ENCODE measurements at places on chromosomes 6 and 20.

- no peak for DNase-seq
Measured at GRCh38 chr20:16273812-16274555, 299.3 kb downstream of the KIF16B start.

- no peak for DNase-seq
Measured at GRCh38 chr6:47424436-47424836, 53.2 kb upstream of the CD2AP start.

- no peak for DNase-seq
Measured at GRCh38 chr6:143556529-143556928, 45.0 kb upstream of the FUCA2 start.

DNA sequence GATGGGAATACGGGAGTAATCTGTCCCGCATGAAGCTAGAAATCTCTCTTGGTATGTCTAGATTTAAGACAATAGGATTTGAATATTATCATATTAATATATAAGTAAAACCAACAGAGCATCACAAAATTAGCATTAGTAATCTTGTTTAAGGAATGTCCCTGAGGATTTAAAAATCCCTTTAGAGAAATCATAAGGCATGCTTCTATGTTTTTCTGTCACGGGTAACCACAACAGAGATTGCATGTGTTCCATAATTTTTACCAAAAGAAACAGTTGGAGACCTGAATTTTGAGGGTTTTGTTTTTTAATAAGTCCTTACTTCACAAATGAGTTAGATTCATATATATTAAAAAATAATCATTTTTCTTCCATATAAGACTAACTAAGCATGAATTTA is 146.8 kb downstream of the GJA1 start:
- DNase-seq = no peak

GRCh38 chr20:61349447-61350165 is 97.5 kb downstream of the CDH4 start:
- no peak for DNase-seq

GRCh38 chr6:5946701-5947100 is 60.0 kb downstream of the NRN1 start:
- DNase-seq = no peak

- no peak for DNase-seq
Measured at GRCh38 chr6:151763303-151763702, 44.2 kb upstream of the ESR1 start.

GRCh38 chr6:56796196-56796532 is 153.5 kb upstream of the DST start:
- DNase-seq = no peak

DNA sequence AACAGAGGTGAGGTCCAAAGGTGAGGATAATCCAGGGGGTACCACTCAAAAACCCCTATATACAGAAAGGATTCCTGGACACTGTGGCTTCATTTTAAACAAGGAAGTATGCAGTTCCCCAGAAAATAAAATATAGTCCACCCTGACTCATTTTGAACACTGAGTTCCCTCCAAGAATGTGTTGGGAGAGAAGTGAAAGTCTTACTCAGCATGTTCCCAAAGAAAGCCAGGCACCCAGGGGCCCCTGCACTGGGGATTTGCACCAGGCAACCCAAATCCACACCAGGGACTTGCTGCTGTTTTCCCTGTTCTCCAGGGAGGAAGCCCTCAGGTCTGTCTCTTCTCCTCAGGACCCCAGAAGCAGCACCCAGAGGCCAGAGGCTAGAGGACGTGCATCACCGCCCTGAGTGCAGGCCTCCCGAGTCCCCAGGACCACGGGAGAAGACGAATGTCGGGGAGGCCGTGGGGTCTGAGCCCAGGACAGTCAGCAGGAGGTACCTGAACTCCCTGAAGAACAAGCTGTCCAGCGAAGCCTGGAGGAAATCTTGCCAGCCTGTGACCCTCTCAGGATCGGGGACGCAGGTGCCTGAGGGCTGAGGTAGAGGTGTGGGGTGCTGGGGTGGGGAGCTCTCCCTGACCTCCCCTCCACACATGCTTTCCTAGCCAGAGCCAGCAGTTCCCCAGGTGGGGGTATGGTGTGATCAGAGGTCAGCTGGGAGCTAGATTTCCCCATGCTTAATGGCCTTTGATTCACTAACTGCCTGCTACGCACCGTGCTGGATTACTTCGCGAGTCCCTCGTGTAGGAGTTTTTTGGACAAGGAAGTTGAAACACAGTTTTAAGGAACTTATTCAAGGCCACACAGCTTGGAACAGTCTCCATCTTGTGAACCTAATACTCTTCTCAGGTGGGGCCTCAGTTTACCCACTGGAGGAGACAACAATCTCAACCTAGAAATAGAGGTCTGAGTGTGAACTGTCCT is 3.3 kb downstream of the FGD2 start:
- no peak for DNase-seq

DNA sequence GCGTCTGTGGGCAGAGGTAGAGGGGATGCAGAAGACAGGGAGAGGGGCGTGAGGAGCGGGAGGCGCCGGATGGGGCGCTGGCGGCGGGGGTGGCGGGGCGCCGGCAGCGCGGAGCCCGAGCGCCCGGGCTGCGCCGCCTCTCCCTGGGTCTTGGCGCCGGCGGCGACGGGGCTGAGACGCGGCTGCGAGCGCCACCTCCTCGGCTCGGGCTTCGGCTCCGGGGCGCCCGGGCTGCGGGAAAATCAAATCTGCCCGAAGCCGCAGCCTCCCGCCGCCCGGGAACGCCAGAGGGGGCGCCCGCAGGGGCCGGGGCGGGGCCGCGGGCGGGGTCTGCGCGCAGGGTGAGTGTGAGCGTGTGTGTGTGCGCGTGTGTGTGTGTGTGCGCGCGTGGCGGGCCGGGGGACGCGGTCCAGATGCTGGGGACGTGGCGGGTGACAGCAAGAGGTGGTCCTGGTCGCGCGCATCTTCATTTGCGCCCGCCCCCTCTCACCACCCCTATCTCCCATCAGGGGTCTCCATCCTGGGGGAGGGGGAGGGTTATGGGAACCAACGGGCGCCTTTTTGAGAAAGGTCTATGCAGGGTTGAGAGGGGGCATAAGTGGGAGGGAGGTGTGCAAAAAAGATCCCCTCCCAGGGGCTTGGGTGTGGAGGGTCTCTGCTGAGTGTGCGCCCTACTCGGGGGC is 646 bp upstream of the CPNE5 start:
- peak; percentile 36 for DNase-seq

- no peak for DNase-seq
Measured at GRCh38 chr20:45469336-45470261, at the start of gene WFDC2. Gene WFDC2 (plus strand): TSS chr20:45469753. CDS start chr20:45469782, 29 bp downstream.

GRCh38 chr6:7261852-7262461 is 51.0 kb downstream of the SSR1 start:
- DNase-seq = no peak

GRCh38 chr20:61935926-61936700 is 129.6 kb downstream of the TAF4 start:
- no peak for DNase-seq

- DNase-seq = no peak
Measured at GRCh38 chr6:161393292-161393691, 119.4 kb upstream of the AGPAT4 start.
